ENCODE measurements at places on chromosomes 1 and 21.

GRCh38 chr1:176976225-176976624 lies 188.3 kb downstream of the ASTN1 start:
- no peak for DNase-seq

- DNase-seq, result no peak
Observed at GRCh38 chr21:42537106-42537742, 23.6 kb downstream of the SLC37A1 start.

GRCh38 chr21:18058731-18059398 lies 185.8 kb upstream of the CHODL start:
- no peak for DNase-seq

GRCh38 chr1:183048087-183049085 lies 25.2 kb downstream of the LAMC1 start:
- no peak for DNase-seq

GRCh38 chr1:187622545-187622944 lies 793.8 kb downstream of the PLA2G4A start:
- no peak for DNase-seq

- no peak for DNase-seq
Observed at GRCh38 chr1:82625537-82625936, 824.8 kb downstream of the ADGRL2 start.

GRCh38 chr1:215557992-215558626 lies 9.0 kb upstream of the KCTD3 start:
- no peak for DNase-seq

- no peak for DNase-seq
Observed at GRCh38 chr1:39360731-39361130, 130.7 kb upstream of the BMP8A start.

- no peak for DNase-seq
Observed at GRCh38 chr1:177969109-177969508, 749 bp downstream of the SEC16B start.

- DNase-seq, result no peak
Observed at GRCh38 chr1:208243527-208243966, 637 bp downstream of the PLXNA2 start.

DNA sequence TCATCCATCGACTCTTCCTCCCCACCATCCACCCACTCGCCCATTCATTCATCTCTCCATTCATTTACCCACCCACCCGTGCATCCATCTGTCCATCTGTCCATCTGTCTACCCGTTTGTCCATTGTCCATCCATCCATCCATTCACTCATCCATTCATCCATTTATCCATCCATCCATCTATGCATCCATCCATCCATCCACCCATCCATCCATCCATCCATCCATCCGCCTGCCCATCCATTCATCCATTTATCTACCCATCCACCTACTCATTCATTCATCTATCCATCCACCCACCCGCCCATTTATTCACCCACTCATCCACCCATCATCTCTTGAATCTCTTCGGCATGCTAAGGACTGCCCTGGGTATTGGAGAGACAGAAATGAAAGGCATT lies 18.5 kb downstream of the ARHGEF10L start:
- no peak for DNase-seq

- DNase-seq, result no peak
Observed at GRCh38 chr1:6127587-6128163, 52.4 kb downstream of the CHD5 start.

DNA sequence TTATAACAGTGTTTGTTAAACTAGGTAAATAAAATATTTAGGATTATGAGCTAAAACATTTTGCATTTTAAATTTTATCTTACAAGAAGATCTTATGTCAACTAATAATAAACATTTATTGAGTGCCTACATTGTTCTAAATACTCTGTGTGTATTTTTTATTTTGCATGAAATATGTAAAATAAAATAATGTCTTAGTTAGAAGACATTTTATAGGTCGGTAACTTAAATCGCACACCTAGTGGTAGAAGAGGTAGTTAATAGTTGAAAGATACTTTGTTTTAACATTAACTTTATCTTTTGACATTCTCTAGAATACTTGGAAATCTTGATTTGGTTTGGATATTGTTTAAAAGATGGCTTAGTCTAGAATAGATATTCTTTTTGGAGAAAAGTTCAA lies 60.5 kb downstream of the RPS6KC1 start:
- no peak for DNase-seq

GRCh38 chr1:197776351-197777105 lies 1.2 kb upstream of the DENND1B start:
- DNase-seq, result no peak

- no peak for DNase-seq
Observed at GRCh38 chr21:41689289-41689583, 77.6 kb downstream of the RIPK4 start.

Data from caudate nucleus (tissue), 63 donors.